ENCODE measurements at places on chromosomes 2 and 18.

- DNase-seq, result peak; percentile 43
Observed at GRCh38 chr2:192195548-192196418, 1.1 kb upstream of the TMEFF2 start.

DNA sequence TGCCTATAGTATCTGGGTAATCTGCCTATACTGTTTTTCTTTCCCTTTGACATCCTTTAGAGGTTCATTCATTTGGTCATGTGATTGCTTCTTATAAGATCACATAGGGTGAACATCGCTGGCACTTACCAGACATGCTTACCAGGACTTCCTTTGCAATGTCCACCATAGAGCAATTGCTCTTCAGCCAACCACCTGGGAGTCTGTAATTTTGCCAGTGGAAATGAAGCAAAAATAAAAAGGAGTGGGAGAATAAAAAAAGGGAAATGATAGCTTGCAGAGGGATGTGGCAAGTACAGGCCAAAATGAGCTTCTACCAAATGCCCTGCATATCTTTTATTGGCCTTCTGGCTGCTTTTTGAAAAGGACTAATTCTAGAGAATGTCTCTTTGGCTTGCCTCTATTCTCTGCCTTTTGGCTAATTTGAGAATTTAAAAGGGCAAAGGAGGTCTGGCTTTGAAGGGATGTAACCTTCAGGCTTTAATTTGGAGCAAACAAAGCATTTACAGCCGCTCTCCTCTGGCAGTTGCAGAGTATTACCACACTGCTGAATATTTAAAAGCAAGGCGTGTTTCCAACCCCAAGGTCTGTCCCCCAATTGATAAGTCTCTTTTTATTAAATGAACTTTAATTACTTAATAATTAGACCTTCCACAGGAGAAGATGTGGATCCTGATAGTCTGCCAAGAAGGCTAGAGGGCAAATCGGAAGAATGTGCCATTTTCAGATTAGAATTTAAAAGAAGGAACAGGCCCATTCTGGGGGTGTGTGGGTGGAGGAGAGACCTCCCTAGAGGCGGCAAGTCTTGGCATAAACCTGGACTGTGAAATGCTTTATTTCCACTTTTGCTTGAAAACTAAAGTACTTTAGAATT, 557.9 kb downstream of the DCC start:
- no peak for DNase-seq

DNA sequence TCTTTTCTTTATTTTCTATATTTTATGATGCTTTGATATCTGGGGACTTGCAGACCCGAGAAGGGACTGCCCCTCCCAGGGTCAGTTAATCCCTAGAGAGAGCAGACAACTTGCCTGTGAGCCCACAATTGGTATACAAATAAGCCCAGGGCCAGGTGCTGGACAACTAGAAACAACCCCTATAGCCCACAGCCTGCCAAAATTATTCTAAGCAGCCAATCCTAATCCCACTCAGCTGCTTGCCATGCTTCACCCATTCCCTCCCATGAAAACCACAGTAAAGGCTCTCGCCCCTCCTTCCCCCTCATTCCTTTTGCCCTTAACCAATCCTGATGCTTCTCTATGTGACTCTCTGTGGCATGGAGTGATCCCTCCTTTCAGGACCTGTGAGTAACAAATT, 380.7 kb downstream of the RBM43 start:
- no peak for DNase-seq

- DNase-seq, result no peak
Observed at GRCh38 chr2:16277117-16277516, 336.8 kb downstream of the MYCN start.

- DNase-seq, result no peak
Observed at GRCh38 chr2:210389856-210390255, 74.9 kb upstream of the MYL1 start.

GRCh38 chr2:151350579-151351195, 6.7 kb upstream of the TNFAIP6 start:
- DNase-seq, result no peak

DNA sequence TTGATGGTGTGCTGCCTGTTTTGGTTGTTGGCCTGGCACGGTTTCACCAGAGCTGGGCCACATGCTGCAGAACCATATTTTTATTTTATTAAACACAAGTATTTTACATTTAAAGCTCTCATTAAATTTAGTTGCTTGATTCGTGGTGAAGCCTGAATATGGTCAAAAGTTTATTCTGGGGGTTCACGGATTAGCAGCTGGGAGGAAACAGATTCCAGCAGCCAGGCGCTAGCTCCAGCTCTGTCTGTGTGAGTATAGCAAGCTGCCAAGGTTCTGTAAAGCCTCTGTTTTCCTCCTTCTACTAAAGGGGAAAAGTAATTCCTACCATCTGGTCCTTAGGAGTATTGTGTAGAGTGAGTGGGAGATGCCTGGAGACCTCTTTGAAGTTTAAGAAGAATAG, 22.5 kb downstream of the GATA6 start:
- DNase-seq, result no peak

DNA sequence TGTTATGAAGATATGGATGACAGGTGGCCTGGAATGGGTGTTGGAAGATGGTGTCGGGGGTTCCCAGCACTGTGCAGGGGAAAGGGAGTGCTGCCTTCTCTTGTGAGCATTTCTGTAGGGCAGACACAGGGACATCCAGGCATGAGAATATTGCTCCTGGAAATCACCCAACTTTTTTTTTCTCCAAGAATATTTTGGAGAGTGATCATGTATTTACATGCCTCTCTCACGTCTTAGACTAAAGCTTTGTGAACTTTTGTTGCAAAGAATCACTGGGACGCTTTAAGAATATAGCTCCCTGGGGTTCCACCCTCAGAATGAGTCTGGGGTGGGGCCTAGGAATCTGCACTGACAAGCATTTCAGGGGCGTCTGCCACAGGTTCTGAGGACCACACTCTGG, 68.7 kb downstream of the VWA3B start:
- no peak for DNase-seq

GRCh38 chr2:46813020-46813415, 102.6 kb downstream of the MCFD2 start:
- DNase-seq, result no peak

DNA sequence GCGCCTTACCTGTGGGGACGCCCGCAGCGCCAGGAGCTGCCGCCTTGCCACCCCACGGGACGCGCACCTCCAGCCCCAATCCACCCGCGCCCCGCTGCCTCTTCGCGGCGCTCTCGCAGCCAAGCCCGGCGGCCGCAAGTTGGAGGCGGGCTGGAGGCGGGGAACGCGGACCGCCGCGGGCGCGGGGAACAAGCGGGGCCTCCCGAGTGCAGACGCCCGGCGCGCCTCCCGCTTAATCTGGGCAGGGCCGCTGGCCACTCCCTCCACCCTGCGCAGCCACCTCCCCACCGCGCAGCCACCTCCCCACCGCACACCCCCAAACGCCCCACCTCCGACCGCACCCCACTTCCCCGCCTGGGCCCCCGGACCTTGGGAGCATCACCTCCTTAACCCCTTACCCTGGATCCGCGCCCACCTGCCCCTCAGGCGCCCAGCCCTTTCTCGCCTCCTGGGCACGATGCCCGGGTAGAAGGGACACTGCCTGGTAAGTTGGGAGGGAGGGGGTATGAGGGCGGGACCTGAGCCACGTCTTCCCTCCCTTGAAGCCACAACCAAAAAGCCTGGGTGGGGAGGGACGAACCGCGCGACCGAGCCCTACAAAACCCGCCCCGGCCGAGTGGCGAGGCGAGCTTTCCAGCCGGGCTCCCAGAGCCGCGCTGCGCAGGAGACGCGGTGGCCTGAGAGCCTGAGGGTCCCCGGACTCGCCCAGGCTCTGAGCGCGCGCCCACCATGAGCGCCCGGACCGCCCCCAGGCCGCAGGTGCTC, at the start of the genes COL4A3 and COL4A4:
Gene COL4A3, plus strand, starts transcription at position 627 of the 765 bp plus-strand sequence. Its CDS starts 103 bp downstream, at position 730.
Gene COL4A4, minus strand, starts transcription at position 208 of the 765 bp plus-strand sequence. CDS start 16,722 bp downstream, outside the sequence.
- no peak for DNase-seq

GRCh38 chr18:32373995-32374394, 96.7 kb downstream of the GAREM1 start:
- DNase-seq, result peak; percentile 52

DNA sequence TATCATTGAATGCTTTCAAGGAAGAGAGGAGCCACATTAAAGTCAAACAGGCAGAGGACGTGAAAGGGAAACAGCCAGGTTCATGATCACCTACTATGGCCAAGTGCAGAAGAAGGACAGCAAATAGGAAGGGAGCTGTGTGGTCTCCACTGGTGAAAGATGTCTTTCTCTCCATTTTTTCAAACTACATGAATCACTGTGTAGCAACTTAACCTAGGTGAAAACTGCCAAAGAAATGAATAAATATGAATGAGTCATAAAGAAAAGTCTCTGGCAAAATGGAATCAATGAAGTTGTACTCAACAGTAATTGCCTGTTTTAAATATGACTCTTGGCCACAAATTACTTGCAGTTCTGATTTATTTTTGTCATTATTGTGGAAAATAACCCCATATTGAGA, 452.6 kb upstream of the PKDCC start:
- DNase-seq, result no peak

GRCh38 chr2:24739354-24740025, 53.7 kb downstream of the PTRHD1 start:
- no peak for DNase-seq

DNA sequence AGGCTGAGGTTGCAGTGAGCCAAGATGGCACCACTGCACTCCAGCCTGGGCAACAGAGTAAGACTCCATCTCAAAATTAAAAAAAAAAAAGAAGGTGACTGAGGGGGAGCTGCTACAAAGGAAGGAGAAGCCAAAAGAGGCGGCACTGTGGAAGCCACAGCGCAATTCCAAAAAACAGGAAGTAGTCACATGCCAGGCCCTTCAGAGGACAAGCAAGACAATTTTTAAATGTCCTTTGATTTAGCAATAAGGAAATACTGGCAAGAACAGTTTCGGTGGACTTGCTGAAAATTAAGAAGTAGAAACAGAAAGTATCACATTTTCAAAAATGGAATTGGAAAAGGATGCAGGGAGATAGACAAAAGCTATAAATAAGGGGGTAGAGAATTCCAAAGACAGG, 122.8 kb downstream of the OSBPL1A start:
- no peak for DNase-seq

GRCh38 chr18:36899289-36899688, 70.4 kb downstream of the KIAA1328 start:
- no peak for DNase-seq

- no peak for DNase-seq
Observed at GRCh38 chr18:60038731-60039130, 138.9 kb downstream of the PMAIP1 start.

Measured in NCI-H1436 (cell line).